Activated CD4-positive, CD25-positive, alpha-beta regulatory T cell treated with anti-CD3 and anti-CD28 coated beads, Interleukin-2, amount 50 U/mL, for 24 hours (primary cell): ENCODE measurements at places on chromosomes 1 and 21.
A peak's percentile ranks its signal among the peaks of the same experiment; 100 is the strongest.

DNA sequence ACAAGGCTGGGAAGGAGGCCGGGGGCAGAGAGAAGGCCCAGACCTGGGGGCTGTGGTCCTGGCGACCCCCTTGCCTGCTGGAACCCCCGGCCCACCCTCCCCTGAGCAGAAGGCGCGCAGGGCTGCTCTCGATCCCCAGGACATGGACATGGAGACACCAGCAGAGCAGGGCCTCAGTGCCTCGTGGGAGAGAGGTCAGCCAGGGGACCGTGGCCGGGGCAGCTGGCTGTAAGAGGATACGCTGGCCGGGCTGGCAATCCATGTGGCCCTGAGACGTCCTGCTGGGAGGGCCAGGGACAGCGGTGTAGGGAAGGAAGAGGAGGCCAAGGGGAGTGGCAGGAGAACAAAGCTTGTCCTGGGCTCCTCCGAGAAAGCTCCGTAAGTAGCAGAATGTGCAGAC lies 132.2 kb downstream of the CASZ1 start:
- no peak for ATAC-seq

DNA sequence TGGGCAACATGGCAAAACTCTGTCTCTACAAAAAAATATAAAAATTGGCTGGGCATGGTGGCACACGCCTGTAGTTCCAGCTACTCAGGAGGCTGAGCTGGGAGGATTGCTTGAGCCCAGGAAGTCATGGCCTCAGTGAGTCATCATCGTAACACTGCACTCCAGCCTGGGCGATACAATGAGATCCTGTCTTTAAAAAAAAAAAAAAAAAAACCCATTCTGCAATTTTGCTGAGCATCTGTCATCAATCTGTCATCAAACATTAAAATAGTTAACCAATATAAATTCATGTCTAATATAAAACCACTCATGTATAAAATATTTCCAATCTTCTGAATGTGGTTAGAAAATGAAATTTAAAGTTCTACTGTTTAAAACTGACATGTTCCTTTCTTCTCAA lies 56.9 kb downstream of the LPAR3 start:
- ATAC-seq: no peak

- ATAC-seq: no peak
These were observed 27.3 kb downstream of the MAN1C1 start for GRCh38 chr1:25643929-25644328.

DNA sequence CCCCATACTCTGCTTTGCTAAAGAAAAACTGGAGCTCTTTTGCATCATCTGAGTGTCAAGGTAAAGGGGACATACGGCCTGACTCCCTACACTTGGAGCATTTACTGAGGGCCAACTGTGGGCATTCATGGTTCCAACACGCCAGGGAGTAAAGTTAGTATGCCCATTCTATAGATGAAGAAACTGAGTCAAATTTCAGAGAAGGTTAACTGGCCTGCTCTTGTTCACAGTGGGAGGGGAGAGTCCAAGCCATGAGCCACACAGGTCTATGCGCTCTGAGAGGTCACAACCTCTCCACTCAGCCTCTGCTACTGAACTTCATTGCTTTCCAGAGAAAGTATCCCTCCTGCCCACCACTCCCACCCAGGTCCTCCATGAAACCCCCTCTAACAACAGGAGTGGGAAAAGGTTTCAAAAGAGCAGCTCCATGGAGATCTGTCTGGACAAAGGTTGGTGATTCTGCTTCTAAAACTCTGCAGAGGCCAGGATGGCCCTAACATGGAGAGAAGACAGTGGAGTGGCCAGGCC lies 6.8 kb upstream of the KCNN3 start:
- ATAC-seq: no peak

GRCh38 chr1:95561346-95561745 lies 327.3 kb downstream of the RWDD3 start:
- ATAC-seq: no peak

DNA sequence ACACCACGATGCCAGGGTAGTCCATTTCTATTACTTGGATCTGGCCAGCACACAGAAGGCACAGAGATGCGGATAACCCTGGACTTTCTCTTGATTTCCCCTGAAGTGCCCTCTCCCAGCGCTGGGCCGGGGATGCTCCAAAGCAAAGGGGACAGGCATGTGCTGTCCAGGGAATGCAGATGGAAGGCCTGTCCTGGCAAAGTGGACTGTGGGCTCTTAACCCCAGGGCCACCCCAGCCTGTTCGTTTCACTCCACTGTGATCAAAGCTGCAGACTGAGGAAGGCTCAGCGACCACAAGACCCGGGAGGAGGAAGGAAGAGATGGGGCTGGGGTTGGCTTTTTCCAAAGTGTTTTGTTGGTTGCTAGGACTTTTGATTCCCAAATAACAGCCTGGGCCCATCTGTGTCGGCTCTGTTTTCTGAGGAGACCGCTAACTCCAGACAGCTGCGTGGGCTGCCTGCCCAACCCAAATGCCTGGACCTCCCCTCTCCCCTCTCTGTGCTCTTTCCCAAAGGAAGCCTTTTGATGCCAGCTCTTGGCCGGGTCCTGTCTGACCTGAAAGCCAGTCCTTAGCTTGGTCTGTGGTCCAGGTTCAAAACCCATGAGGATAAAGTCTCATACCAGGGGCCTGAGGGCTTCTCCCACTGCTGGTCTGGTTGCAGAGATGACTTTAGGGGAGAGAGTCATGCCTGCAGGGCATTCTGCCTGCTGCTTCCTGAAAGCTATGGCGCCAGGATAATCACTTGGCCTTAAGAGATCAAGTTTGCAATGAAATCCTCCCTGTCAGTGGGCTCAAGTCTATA lies 119.6 kb upstream of the CD34 start:
- ATAC-seq: no peak

DNA sequence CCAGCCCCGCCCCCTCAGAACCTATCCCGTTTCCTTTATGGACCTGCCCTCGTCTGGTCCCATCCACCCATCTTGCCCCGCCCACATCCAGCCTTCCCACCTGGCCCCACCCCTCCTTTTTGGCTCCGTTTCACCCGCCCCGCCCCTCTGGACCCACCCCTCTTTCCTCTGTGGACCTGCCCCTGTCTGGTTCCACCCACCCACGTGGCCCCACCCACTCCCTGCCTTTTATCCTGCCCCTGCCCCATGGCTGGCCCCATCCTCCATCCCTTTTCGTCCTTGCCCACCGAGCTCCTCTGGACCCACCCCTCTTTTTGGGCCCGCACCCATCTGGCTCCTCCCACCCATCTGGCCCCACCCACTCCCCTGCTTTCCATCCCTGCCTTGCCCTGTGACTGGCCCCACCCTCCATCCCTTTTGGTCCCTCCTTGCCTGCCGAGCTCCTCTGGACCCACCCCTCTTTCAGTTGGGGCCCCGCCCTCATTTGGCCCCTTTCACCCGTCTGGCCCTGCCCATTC lies 177.3 kb downstream of the CAMTA1 start:
- ATAC-seq: peak; percentile 57

GRCh38 chr21:45439161-45439872 lies 34.4 kb downstream of the COL18A1 start:
- ATAC-seq: peak; percentile 86

DNA sequence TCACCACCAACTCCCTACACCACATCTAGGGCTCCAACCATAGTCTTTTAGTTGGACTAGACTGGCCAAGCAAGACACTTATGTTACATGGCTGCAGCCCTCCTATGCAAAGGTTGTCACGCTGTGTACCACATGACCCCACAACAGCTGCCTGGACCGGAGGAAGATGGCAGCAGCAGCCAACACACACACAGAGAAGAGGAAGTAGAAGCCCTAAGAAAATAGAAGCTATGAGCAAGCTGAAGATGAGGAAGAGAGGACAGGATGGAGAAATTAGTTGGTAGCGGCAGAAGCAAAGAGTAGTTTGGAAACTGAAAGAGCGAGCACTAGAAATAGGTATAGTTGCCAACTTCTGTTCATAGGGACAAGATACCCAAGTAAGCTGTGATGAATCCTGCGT lies 60.8 kb upstream of the RALGPS2 start:
- ATAC-seq: no peak
